ENCODE measurements at places on chromosomes 3 and 15.

DNA sequence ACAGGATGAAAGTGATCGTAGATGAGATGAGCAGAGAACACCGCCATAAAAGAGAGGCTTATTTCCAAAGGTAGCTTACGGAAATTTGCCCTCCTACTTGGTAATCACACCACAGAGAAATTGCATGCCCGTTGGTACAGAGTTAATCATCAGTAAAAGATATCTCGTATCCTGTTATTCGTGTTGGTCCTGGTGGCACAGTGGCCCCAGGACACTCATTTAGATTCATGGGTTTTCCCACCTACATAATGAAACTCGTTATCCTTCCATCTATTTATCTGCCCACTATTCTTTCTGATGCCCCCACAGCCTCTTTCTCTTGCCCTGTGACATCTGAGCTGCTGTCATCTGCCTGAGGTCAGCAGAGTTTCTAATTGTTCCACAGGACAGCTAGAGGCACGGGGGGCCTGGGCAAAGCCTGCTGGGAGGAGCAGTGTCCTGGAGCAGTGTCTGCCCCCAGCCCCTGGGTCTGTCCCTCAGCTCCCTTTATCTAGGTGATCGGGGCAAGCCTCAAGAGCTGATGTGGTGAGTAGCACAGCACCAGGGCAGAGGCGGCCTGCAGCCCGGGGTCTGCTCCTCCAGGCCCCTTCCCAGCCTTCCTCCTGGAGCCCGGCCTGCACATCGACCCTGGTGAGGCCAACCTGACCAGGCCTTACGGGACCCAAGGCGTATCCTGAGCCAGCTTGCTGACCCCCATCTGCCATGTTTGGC is 42.2 kb downstream of the PXYLP1 start:
- DNase-seq, result no peak

- no peak for DNase-seq
Observed at GRCh38 chr15:37751401-37751800, 183.0 kb upstream of the TMCO5A start.

GRCh38 chr3:36832406-36832805 is 68.1 kb upstream of the DCLK3 start:
- DNase-seq, result no peak

DNA sequence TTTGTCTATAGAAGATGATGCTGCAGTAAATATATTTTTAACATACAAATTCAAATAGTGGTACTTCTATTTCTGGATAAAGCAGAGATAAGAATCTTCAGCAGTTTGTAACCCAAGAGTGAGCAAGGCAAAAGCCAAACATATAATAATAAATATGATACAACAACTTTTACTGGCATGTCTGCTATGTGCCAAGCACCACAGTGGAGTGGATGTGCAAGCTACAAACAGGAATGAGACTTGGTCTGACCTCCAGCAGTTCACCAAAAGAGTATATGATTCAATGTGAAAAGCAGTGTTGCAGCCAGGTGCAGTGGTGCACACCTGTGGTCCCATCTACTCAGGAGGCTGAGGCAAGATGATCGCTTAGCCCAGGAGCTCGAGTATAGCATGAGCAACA is 395.6 kb downstream of the EPHB1 start:
- DNase-seq, result no peak

- no peak for DNase-seq
Observed at GRCh38 chr15:90870354-90871138, 2.2 kb downstream of the FURIN start.

DNA sequence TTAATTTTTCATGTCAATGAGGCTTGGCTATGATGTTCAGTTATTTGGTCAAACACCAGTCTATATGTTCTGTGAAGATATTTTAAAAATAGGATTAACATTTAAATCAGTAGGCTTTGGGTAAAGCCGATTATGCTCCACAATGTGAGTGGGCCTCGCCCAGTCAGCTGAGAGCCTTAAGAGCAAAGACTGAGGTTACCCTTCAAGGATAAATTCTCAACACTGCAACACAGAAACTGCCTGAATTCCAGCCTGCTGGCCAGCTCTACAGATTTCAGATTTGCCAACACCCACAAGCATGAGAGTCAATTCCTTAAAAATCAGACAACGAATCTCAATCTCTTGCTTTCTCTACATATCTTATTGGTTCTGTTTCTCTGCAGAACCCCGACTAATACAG is 188.3 kb downstream of the PLCH1 start:
- DNase-seq, result no peak

- no peak for DNase-seq
Observed at GRCh38 chr3:157204431-157204830, 44.5 kb upstream of the CCNL1 start.

DNA sequence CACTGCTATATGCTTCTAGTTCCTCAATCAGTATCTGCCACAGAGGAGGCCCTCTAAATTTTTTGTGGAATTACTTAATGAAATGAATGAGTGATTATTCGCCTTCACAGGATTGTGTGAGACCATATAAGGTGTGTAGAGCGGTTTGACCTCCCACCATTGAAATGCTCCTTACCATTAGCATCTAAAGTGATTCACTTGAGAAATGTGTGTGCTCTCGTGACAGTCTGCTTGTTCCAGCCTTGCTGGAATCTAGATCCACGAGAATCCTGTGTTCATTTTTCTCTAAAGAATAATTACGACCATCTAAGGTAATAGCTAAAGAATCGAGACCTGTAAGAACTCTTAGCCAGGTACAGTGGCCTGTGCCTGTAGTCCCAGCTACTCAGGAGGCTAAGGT is 126.9 kb downstream of the FNDC3B start:
- no peak for DNase-seq

GRCh38 chr15:33894193-33894592 is 74.1 kb upstream of the CHRM5 start:
- no peak for DNase-seq

DNA sequence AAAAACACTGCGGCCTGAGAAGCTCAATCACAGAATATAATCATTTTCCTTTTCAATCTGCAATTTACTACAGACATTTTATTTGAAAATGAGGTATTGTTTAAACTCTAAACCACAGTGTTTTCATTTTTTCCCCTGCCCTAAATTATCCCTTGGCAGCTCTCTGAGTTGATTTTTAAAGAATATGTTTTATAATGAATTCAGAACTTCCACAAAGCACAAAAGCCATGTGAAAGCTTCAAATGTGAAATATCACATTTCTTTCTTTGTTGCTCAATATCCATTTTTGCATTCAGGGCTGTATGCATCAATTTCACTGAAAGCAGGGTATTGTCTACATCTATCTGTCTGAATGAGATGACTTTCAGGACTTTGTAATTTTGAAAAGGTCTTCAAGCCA is 813.6 kb upstream of the ALCAM start:
- no peak for DNase-seq
